ENCODE measurements at places on chromosomes 4 and X.

- DNase-seq, result no peak
Observed at GRCh38 chr4:86334020-86334750, 25.7 kb downstream of the MAPK10 start.

DNA sequence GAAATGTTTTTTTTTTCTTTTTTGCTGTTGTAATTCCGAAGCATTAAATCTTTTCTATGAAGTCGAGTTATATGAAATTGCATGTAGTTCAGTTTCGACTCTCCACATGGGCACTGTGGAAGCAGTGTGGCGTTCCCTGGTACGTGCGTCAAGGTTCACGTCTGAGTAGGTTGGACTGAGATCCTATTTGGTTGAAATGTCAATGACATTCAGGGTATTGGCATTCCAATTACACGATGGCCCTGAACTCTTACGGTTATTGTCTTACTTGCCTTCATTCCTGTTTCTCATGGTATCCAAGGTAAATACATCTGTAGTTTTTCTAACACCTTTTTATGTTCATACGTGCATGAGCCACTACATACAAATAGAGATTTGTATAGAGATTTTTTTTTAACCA, 128.8 kb downstream of the SORBS2 start:
- DNase-seq, result no peak

- DNase-seq, result no peak
Observed at GRCh38 chr4:114694770-114695169, 96.2 kb downstream of the UGT8 start.

- DNase-seq, result no peak
Observed at GRCh38 chrX:115330498-115331168, 41.1 kb downstream of the LUZP4 start.

GRCh38 chr4:3192827-3193226, 56.1 kb upstream of the MSANTD1 start:
- DNase-seq, result no peak

GRCh38 chr4:75673959-75674328, 733 bp upstream of the G3BP2 start:
- no peak for DNase-seq
